SJSA1 (cell line): ENCODE measurements at places on chromosomes 6 and 20.
A peak's percentile ranks its signal among the peaks of the same experiment; 100 is the strongest.

DNA sequence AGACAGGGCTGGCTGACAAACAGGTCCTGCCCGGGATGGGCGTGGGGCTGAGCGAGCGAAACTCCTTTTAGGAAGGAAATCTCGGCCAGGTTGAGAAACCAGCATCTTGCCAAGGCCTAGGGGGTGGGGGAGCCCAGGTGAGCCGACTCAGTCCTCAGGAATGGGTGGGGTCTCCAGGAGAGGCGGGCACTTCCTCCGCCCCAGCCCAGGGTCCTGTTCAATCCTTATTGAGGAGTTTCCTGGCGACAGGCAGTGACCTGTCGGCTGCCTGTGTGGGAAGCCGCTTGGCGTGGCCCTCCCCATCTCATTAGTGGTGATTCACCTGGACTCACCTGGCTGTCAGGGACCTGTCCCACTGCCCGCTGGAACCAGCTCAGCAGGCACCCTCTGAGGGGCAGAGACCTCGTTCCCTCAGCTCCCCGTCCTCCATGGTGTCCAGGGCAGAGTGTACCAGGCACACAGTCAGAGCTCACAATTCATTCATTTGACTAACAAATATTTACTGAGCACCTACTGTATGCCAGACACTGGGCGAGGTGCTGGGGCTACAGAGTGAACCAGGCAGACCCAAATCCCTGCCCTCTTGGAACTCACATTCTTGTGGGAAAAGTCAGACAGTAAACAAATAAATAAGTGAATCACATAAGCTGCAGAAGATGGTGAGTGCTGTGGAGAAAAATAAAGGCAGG lies 51.1 kb downstream of the FGD2 start:
- DNase-seq = peak; percentile 83

- no peak for DNase-seq
Observed at GRCh38 chr6:10558565-10558964, 37.4 kb downstream of the GCNT2 start.

GRCh38 chr6:110448846-110449540 lies 27.4 kb downstream of the SLC22A16 start:
- no peak for DNase-seq

- no peak for DNase-seq
Observed at GRCh38 chr6:72203983-72204382, 317.6 kb downstream of the RIMS1 start.

DNA sequence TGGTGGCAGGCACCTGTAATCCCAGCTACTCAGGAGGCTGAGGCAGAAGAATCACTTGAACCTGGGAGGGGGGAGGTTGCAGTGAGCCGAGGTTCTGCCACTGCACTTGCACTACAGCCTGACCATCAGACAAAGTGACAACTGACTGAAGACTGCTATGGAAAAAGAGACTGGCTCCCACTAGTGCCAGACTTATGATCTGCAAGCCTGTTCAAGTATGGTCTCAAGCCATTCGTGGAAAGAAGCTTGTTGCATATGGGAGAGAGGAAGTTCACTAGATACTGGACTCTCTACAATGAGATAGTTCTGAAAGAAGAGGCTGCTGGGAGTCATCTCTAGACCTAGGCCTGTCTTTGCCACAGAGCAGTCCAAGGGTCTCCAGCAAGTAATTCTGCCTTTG lies 26.7 kb downstream of the MDN1 start:
- peak; percentile 7 for DNase-seq

- no peak for DNase-seq
Observed at GRCh38 chr6:50963952-50964351, 145.3 kb downstream of the TFAP2B start.
